Activated naive CD8-positive, alpha-beta T cell treated with anti-CD3 and anti-CD28 coated beads for 36 hours (primary cell): ENCODE measurements at places on chromosomes 13 and 19.

DNA sequence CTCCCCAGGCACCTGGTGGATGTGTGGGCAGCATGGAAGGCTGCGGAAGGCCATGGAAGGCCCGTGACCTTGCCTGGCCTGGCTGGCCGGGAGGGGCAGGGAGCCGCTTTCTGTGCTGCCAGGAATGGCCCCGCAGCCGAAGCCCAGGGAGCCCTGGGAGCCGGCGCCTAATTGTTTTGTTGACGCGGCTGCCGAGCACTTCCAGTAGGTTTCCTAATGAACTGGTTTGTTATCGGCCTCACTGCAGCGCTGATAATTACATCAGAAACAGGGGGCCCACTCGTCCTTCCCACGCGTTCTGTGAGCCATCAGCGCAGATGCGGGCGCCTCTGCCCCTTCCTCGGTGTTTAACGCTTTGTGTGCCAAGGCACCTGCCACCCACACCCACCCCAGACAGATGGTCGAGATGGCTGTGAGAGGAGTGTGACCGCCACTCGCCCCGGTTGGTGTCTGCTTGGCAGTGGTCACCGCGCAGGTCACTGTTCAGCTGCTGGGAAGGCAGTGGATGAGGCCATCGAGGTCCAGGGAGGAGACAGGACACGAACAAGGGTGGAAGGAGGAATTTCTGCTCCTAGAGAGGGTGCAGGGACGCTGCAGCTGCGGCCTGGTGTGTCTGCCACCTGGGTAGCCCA, 124.5 kb downstream of the KDM4B start:
- DNase-seq: no peak

- DNase-seq: no peak
Measured at GRCh38 chr13:23905766-23906165, 8.5 kb upstream of the C1QTNF9B start.

DNA sequence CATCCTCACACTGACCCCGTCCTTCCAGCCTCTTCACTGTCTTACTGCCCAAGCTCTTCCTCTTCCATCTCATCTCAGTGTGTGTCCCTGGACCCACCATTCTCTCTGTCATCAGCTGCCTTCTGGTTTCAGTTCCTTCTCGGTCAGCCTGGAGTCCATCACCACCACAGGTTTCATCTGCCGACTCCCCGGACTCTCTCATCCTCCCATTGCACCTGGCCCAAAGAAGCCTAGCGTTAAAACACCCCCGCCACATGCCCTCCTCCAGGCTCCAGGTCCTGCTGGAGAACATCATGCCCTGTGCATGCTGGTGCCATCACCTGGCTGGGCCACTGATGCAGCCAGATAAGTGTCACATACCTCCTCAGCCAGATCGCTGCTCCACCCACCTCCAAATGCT, 122.1 kb upstream of the GPR12 start:
- DNase-seq: no peak

GRCh38 chr13:21119526-21119925, 56.8 kb downstream of the SKA3 start:
- no peak for DNase-seq

- DNase-seq: no peak
Measured at GRCh38 chr13:27352698-27353097, 71.7 kb upstream of the GTF3A start.

DNA sequence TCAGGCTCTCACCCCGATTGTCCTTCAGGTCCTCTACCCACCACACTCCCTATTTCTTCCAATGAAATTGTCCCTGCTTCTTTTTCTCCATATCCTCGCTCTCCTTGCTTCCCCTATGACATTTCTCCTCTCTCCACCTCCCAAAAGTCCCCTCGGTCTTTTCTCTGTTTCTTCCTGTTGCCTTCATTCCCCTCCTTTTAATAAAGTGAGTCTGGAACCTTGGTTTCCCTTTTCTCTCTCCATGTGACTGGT, 676 bp upstream of the ZNF574 start:
- DNase-seq: no peak
